ENCODE measurements at places on chromosomes 16 and 17.

DNA sequence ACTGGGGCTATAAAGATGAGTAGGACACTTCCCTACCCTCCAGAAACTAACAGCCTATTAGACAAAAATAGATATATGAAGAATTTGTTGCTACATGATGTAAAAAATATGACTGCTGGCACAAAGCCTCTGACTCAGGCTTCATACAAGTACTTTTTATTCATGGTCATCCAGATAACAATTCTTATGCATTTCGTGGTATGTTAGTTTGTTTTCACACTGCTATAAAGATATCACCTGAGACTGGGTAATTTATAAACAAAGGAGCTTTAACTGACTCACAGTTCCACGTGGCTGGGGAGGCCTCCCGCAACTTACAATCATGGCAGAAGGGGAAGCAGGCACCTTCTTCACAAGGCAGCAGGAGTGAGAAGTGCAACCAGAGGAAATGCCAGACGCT, 112.5 kb upstream of the HLF start:
- DNase-seq: no peak

DNA sequence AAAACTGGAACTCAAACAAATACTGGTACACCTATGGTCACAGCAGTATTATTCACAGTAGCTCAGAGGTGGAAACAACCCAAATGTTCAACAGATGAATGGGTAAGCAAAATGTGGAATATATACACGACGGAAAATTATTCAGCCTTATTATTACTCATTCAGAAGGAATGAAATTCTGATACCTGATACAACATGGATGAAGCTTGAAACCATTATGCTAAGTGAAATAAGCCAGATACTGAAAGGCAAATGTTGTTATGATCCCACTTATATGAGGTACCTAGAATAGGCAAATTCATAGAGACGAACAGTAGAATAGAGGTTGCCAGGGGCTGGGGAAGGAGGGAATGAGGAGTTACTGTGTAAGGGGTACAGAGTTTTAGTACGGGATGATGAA, 27.1 kb upstream of the MYLK3 start:
- DNase-seq: no peak

DNA sequence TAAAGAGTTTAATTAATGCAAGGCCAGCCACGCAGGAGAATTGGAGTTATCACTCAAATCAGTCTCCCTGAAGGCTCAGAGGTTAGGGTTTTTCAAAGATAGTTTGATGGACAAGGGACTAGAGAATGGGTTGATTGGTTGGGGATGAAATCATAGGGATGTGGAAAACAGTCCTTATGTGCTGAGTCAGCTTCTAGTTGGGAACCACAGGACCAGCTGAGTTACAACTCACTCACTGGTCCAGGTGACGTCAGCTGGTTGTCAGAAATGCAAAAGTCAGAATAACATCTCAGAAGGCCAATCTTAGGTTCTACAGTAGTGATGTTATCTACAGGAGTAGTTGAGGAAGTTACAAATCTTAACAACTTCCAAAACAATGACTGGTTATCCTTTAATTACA, 47.6 kb downstream of the CPD start:
- DNase-seq: no peak

DNA sequence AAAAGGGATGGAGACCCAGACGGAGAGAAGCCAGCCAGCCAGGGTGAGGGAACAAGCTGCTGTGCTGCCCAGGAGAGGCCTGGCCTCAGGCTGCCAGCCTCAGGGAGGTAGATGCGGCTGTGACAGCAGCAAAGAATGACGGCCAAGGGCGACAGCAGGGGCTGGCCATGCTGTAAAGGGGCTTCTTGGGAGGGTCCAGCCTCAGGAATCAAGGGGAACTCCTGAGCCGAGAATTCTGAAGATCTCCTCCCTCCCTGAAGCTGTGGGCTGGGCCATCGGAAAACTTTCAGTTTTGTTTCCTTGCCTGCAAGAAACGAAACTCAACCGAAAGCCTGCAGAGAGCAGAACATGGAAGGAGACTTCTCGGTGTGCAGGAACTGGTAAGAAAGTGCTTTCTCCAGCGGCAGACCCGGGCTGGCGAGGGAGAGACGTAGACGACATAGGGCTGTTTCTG, at the start of gene XAF1:
TSS of gene XAF1 (plus strand) at position 316 of the 454 bp plus-strand sequence. CDS start at position 349, 33 bp downstream.
- DNase-seq: peak; percentile 33

GRCh38 chr17:72538443-72538842, 417.6 kb downstream of the SOX9 start:
- no peak for DNase-seq

DNA sequence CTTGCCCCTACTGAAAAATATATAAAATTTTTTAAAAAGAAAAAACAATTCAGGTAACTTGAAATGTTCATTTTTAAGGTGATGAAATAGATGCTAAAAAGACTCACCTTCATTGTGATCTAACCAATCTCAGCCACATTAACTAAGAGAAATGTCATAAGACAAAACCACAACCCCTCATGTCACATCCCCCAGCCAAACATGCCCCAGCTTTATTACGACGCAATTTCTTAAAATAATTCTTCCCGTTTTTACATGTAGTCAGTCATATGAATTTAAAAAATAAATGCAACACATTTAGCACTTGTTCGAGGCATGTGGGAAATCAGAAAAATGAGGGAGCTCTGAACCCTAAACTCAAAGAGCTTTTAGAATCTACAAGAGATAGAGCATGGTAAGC, 9.5 kb downstream of the AMFR start:
- DNase-seq: no peak

DNA sequence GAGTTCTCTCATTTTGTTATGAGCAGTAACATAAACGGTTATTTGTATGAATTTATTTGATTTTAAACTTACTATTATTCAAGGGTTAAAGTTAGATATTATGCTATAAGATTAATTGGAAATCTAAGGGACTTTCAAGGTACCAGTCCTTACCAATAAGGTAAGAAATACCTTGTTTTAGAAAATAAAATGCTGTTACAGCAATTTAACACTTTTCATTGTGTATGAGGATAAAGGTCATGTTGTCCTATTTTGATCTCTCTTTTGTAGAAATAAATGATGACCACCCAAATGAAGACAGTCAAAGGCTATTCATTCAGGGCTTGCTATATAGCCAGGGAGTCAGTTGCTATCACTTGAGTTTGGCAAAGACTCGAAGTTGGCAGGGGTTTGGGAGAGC, 1185.9 kb upstream of the GOT2 start:
- DNase-seq: no peak

DNA sequence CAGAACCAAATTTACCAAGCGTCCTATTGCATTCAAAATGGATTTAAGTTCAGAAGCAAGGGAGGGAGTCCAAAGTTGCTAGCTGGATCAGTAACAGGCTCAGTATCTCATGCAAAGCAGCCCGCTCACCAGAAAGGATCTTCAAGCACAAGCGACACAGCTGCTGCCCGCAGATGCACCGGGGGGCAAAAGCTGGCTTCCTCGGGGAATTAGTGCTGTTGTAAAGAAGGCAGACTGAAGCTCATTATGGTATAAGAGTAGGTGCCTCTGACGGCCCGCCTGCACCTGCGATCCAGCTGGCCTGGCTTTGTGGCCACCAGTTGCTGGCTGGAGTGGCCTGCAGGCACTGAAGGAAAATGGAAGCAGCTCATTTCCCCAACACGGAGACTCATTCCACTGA, 128.4 kb upstream of the RCVRN start:
- DNase-seq: no peak

GRCh38 chr17:5819921-5820685, 235.8 kb upstream of the NLRP1 start:
- DNase-seq: no peak

GRCh38 chr17:51407576-51407975, 147.2 kb downstream of the UTP18 start:
- DNase-seq: no peak

- peak; percentile 23 for DNase-seq
Observed at GRCh38 chr16:9012848-9013507, 49.3 kb upstream of the USP7 start.

DNA sequence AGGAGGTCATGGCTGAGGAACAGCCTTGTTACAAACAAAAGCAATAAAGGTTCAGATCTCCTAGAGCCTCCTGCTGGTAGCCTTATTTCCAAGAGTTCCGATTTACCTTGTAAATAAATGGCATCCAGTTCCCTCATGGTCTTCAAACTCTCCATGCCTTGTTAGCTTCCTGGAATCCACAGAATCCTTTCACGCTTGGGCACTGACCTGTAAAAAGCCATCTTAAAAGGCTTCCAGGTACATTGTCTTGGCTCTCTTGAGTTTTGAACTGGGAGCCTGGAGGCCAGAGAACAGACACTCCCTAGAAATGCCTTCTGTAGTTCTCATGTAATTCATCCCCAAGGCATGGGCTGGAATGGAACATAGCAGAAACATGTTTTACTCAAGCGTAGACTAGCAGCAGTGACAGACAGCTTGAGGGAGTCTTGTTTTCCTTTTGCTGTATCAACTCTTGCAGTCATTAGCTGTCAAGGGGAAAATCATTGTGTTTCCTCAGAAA, 207.9 kb downstream of the SNX29 start:
- DNase-seq: no peak

GRCh38 chr17:7462474-7463371, 16.7 kb downstream of the ZBTB4 start:
- DNase-seq: no peak

DNA sequence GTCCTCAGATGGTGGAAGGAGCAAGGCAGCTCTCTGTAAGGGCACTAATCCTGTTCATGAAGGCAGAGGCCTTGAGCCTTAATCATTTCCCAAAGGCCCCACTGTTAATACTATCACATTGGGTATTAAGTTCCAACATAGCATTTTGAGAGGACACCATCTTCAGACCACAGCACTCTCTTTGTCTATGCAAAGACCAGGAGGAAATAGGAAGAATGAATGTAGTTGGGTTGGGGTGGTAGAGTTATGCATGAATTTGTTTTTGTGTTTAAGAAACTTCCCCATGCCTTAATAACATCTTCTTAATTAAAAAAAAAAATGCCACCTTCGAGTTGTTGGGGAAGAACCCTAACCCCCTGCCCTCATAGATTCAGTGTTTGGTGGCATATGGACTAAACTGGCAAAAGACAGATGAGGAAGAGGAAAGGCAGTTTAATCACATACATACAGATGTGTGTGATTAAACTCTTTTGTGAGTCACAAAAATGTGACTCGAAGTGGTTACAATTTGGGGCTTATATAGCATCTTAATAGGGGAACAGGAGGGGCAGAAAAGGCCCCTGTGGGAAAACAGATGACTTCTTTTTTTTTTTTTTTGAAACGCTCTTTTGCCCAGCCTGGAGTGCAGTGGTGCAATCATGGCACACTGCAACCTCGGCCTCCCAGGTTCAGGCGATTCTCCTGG, 35.0 kb upstream of the SLC5A10 start:
- peak; percentile 4 for DNase-seq

GRCh38 chr17:75152922-75153779, 1.2 kb downstream of the JPT1 start:
- no peak for DNase-seq

DNA sequence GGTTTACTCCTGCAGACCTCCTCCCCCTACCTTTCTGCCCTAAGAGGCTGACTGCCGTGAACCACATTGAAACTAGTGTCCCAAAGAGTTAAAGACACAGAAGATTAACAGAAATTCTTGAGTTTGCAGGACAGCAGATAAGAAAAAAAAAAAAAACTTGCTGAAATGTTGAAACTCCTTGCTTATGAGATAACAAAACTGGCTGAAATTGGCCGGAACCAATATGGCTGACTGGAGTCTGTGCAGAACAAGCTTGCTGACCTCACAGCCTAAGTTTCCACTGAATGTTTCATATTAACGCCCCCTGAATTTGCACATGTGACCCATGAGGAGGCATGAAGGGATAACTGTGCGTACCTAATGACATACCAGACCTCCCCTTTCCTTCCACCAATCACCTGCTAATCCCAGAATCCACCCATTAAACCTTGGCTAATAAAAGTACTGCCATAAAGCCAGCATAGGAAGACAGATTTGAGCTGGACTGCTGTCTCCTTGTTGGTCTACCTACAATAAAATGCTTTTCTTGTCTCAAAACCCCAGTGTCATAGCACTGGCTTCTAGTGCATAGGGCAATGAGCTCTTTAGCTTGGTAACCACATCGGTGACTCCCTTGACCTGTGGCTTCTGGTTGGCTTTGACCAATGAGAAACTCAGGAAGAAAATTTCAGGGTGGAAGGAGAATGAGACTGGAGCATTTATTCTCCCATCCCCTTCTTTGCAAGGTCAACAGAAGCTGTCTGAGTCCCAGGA, 80.1 kb downstream of the PMP22 start:
- DNase-seq: no peak

DNA sequence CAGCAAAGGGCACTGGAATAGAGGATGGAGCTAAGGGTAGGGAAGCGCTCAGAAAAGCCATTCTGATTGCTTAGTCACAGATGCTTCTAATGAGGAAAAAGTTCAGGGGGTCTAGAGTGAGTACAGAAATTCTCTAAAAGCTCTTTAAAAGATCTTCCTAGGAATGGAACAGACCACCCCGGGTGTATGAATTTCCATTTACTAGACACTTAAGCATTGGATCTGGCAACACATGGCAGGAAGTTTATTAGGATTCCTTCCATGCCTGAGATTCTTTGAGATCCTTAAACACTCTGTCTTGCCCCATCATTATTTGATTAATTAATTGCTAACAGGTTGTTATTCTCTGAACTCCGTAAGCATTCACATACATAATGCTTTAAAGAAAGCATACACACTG, 8.5 kb downstream of the KRTAP9-7 start:
- peak; percentile 79 for DNase-seq

DNA sequence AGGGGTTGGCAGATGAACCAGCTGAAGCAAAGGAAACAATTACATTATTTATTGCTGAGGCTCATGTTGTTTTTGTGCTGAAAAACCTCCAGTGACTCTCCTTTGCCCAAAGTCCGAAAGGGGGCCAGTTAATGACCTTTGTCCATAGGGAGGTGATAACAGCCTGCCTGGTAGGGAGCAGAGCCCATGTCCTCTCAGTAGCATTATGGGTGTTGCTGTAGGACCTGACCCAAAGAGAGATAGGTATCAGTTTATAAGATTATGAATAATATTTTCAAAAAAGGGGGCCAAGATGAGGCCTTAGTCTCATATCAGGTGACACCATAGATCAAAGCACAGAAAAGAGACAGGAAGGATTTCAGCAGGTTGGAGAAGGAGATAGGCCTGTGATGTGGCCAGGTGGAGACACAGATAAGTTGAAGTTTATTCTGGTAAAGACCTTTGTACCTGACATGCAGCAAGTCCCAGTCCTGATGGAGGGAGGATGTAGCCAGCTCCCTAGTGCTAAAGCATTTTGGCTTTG, 55.1 kb downstream of the CENPV start:
- DNase-seq: no peak

DNA sequence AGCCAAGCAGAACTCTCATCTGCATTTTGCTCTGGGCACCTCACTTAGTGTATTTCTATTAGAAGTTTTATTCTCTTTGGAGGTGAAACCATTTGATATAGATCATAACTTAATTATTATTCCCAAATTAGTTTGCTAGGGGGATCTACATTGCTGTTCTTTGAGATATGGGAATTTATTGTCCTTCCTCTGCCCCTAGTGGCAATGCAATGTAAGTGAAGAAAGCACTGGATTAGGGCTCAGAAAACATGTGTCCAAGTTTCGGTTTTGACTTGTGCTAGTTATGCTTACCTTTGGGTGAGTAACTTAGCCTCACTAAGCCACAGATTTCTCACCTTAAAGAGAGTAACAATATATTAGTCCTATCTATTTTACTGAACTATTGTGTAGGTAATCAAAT, 2.9 kb downstream of the KRT39 start:
- no peak for DNase-seq

GRCh38 chr16:526181-527014, 1.1 kb upstream of the CAPN15 start:
- DNase-seq: no peak
